IMR-90 (cell line): ENCODE measurements at places on chromosomes 2 and 18. TPM values are rescaled to one million over a fixed set of nuclear protein-coding genes. Genes with fewer than 3 reads are reported as not detected.

- no peaks in the 10 kb centered on the region for H3K36me3 ChIP-seq
- DNase-seq = no peak
- no peak overlapping the region for H3K27ac ChIP-seq
- no peaks in the 10 kb centered on the region for H3K27me3 ChIP-seq
- H3K4me3 ChIP-seq = no peak overlapping the region
- H3K4me1 ChIP-seq = no peaks in the 10 kb centered on the region
Measured at GRCh38 chr18:31516437-31516836, 18.5 kb downstream of the DSG2 start.

Gene TNFAIP6
- 2.2 and 2.9 TPM in 2 replicates for total RNA-seq

Gene ZNF385B
- under 0.01 TPM in 1 of 2 replicates, not detected in the other for total RNA-seq

Gene DYNAP
- not detected in 2 replicates for total RNA-seq
